ENCODE measurements at places on chromosomes 2 and 18.

DNA sequence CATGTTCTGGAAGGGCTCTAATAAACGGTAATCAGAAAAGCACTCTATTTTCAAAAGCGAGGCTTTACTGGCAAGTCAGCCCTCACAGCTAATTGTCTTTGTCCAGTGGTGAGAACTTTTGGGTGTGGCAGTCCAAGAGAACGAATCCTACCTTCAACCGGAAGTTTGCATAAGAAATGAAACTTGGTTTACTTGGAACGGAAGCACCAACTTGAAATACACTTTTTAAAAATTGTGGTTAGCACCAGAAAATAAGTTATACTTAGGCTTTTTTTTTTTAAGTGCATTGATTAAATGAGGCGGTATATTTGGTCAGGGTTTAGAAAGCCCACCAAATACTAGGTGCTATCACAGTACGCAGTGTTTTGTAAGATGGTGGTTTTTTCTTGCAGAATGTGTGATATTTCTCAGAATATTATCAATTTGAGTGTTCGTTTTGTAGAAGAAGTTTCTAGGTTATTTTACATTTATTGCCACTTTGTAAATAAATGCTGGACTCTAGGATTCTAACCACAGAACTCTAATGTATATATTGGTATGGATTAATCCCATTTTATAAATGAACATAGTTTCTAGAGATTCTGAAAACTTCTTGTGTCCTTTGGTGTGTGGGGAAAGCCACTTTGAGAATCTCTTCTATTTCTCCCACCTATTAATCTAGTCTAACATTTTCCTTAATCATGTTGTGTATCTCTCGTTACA, 1.2 kb downstream of the MYL12A start:
- peak; percentile 75 for DNase-seq

GRCh38 chr2:223887127-223887526, 49.7 kb upstream of the AP1S3 start:
- DNase-seq = peak; percentile 39

- peak; percentile 94 for DNase-seq
Observed at GRCh38 chr18:68797871-68798270, at the start of gene CCDC102B. TSS of gene CCDC102B (plus strand) at chr18:68798080. CDS start at chr18:68836764, 38,684 bp downstream.

DNA sequence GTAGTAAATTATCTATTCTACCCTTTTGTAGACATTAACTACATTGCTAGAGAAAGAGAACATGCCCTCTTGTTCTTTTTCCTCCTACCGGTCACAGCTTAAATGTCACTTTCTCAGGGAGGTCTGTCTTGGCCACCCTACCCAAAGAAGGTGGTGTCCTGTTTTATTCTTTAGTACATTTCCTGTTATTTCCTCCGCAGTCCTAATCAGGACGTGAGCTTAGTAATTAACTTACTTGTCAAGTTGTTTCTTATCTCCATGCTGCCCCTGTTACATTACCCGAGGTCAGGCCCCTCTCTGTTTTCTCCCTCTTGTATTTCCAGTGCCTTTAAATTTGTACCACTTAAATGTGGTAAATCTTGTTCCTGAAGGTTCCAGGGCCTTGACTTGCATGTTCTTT, 73.7 kb upstream of the RMDN2 start:
- DNase-seq = no peak

DNA sequence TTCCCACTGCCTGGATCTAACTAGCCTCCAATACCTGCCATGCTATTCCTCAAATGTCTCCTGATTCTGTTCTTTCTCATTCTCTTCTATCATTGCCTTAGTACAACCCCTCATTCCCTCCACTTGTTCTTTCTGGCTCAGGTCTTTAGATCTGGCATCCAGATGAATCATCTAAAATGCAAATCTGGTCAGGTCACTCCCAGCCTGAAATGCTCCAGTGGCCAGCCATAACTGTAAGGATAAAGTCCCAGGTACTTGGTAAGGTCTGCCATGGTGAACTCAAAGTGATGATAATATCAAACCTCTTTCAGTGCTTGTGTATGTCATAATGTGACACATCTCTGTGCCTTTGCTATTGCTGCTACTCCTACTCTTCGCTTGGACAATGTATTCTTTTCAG, 2.9 kb upstream of the SNRNP27 start:
- no peak for DNase-seq

GRCh38 chr2:177541258-177541991, 148.9 kb downstream of the AGPS start:
- no peak for DNase-seq

GRCh38 chr2:161371869-161372268, 44.2 kb upstream of the TBR1 start:
- DNase-seq = no peak

DNA sequence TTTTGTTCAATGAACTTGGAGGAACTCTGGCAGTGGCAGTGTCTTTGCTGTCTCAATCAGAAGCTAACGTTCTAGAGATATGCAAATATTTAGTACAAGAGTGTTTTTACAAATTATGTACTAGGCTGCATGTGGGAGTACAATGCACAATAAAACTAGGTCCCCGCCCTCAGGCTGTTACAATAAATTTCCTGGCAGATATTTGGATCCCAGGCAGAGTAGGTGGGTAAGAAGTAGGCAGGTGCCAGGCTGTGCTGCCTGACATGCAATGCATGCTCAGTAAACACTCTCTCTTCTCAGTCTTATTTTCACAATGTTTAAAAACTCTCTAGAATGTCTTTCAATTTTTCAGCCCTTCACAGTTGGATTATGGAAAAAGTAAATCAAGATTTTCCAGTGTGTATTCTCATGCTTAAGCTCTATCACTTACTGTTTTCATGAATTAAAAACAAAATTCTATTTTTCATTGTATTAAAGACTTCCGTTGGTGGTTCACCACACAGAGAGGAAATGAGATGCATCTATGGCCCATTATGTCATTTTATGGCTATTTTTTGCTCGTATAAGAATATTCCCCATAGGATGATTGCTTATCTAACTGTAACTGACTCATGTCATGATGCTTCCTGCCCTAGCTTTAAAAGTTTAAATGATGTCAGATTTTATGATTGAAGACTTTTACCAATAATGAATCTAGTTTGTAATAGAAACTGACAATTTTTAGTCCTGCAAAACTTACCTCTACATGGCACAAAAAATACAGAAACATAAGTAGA, 346.1 kb downstream of the RND3 start:
- peak; percentile 61 for DNase-seq

DNA sequence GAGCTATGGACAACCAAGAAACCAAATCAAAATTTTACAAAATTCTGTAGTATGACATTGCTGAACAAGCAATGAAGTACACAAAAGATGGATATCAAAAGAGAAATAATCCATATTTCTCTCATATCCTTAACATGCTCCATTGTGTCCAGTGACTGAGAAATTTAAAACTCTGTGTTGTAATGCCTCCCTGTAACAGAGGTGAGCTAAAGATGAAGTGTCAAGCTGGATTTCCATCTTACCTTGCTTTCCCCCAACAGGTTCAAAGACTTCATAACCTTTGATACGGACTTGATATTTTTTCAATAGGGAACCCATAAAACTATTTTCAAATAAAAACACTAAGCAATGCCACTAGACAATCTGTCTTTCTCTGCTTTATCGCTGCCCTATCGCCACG, 95.7 kb upstream of the SERTAD2 start:
- DNase-seq = no peak

DNA sequence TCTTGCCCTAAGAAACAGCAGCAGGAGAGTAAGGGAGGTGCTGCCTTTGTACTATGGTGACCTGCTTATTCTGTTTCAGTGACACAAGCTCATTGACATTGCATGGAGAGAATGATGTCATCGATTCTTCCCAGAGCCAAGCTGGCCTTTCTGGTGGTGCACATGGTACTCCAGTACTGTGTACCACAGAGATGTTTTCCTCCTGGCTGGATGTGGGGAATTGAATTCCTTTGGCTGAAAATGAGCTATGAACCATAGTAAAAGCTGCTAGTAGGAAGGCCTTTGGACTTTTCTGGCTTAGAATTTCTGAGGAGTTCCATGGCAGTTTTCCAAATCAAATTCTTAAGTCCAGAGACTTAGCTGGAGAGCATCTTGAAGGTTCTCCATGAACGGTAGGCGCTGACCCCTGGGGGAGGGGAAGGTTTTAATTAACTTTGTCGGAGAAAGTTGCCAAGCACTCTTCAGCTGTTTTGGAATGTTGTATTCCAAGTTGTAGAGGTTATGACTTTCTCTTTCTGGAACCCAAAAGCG, 17.1 kb upstream of the B3GNT2 start:
- peak; percentile 71 for DNase-seq

GRCh38 chr2:228847684-228848083, 423.4 kb downstream of the PID1 start:
- peak; percentile 64 for DNase-seq

DNA sequence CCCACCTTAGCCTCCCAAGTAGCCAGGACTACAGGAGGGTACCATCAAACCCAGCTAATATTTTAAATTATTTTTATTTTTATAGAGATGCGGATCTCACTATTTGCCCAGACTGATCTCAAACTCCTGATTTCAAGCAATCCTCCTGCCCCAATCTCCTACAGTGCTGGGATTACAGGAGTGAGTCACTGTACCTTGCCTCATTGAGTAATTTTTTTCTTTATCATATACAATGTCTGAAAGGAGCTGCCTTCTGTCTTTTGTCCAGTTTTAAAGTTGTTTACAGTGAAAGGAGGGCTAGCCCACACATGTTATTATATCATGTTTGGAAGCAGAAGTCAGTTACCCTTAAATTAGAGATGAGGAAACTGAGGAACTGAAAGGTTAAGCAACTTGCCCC, 32.5 kb downstream of the PRKRA start:
- no peak for DNase-seq

GRCh38 chr2:233352141-233352842, 2.0 kb upstream of the DGKD start:
- no peak for DNase-seq

- DNase-seq = no peak
Observed at GRCh38 chr18:37476611-37477295, 88.8 kb downstream of the CELF4 start.

GRCh38 chr18:51017140-51017879, 12.7 kb upstream of the SMAD4 start:
- no peak for DNase-seq

DNA sequence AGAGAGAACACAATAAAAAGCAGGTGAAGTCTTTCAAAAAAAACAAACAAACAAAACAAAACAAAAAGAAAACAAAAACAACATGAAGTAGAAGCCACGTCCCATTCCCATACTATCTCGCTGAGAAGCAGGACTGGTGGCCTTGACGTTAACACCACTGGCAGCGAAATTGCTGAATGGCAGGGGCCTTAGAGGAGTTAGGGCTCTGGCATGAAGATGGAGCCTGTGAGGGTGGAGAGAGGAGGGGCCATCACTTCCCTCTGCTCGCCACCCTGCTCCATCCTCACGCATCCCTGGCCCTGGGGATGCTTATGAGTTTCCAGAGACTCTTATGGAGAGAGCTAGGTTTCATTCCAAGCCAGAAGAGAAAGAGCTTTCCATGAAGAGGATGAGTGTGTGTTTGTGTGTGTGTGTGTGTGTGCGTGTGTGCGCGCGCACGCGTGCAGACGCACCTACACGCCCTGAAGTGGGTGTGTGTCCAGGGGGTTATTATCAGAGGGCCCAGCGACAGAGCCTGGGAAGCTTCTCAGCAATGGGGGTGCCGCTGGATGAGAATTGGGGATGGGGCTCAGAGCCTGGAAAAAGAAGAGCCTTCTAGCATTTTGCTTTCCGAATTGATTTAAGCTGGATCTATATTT, 20.4 kb upstream of the IMPA2 start:
- no peak for DNase-seq

Data from EH (cell line).